Vagina (tissue), 2 donors: ENCODE measurements at places on chromosomes 7 and 10. TPM values are rescaled to one million over a fixed set of nuclear protein-coding genes. Genes with fewer than 3 reads are reported as not detected.

DNA sequence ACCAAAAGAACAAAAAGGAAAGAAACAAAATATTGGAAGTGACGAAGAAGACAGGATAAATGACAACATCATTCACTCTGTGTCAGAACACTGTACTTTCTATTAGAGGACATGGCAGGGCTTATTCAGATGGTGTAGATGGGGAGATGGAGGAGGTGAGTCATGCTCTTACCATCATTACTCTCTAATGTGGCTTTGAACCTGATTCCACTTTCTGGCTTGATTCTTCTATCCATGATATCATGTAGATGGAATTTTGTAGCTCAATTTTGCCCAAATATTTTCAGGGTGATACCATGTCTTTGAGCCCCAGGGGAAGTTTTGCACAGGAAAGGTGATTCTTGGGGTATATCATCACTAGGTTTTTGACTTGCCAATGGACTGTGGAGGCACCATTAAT lies 91.7 kb downstream of the CFAP58 start:
- no peak for DNase-seq

- DNase-seq = no peak
Measured at GRCh38 chr7:91995391-91996105, 54.9 kb downstream of the AKAP9 start.

Gene CFAP69
- 2.7 TPM for total RNA-seq

Gene SEMA3D
- total RNA-seq = 2.2 TPM

Gene KAZALD1
- total RNA-seq = 4.2 TPM
